ENCODE measurements at places on chromosomes 6 and 20.

DNA sequence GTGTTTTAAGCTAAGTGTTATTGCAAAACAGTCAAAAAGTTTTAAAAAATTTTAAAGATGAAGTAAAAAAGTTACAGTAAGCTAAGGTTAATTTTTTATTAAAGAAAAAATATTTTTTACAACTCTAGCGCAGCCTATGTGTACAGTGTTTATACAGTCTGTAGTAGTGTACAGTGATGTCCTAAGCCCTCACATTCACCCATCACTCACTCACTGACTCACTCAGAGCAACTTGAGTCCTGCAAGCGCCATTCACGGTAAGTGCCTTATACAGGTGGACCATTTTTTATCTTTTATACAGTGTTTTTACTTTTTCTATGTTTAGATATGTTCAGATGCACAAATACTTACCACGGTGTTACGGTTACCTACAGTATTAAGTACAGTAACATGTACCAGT, 83.4 kb upstream of the STMND1 start:
- DNase-seq: no peak

DNA sequence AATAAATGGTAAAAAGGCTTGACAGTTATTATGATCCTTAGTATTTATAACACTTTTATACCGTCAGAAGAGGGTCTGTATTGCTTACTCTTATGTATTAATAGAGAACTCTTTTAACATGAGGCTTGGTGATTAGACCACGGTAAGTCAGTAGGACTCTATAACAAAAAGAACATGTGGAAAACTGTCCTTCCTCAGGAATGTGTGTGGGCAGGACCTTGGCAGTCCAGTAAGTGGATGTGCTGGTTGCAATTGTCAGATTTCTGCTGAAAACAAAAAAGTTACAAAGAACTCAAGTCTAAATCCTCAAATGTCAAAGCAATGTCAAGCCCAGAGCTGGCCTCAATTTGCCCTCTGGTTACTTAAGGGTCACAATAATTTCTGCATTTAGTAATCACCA, 81.1 kb downstream of the PLCG1 start:
- no peak for DNase-seq

DNA sequence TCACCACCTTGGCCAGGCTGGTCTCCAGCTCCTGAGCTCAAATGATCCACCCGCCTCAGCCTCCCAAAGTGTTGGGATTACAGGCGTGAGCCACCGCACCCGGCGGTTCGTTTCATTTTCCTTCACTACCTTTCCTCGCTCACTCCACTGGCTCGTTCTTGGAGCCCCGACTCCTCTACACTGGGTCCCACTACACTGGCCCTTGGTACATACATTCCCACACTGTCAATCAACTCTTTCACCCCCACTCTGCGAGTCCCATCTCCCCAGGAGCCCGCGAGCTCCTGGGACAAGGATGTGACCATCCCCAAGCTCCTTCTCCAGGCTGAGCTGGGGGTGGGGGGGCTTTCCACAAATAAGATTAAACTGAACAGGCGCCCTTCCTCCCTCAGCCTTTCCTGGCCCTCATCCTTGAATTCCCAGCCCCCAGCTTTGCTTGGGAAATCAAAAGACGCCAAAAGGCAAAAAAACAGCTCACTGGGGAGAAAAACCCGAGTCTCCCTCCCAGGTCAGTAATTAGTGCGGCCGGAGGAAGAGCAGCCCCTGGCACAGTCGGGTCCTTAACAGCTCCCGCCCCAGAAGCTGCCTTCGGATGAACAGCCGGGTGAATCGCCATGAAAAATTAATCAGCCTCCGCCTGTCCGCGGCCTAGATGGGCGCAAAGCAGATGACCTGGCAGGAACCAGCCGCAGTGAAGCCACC, 42.8 kb upstream of the LY86 start:
- DNase-seq: peak; percentile 59

- peak; percentile 96 for DNase-seq
Observed at GRCh38 chr6:42375007-42375635, 76.6 kb downstream of the TRERF1 start.

DNA sequence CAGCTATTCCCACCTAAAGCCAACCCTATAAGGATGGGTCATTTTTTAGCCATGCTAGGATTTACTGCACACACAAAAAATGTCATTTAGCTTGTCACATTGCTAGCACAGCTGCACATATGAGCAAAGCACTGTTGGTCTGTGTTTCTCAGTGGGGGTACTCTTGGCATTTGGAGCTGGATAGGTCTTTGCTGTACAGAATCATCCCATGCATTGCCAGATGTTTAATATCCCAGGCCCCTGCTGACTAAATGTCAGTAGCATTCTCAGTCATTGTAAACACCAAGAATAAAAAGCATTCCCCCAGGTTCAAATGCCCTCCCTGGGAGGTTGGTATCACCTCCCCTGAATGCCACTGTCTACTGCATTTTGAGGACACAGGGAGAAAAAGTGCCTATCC, 14.6 kb upstream of the LTV1 start:
- DNase-seq: no peak

All from NCI-H524 (cell line).